ENCODE measurements at places on chromosomes 4 and X.

- H3K36me3 ChIP-seq = no peaks in the 10 kb centered on the region
- H3K4me3 ChIP-seq = no peak overlapping the region
- no peaks in the 10 kb centered on the region for H3K4me1 ChIP-seq
- H3K27ac ChIP-seq = no peak overlapping the region
- peaks cover 9% of the 10 kb centered on the region for H3K27me3 ChIP-seq
- no peak for DNase-seq
These were observed 179.0 kb downstream of the COX7B2 start for GRCh38 chr4:46730075-46730474.

GRCh38 chrX:120485315-120485637 lies 16.2 kb upstream of the LAMP2 start:
- H3K4me1 ChIP-seq = peaks cover 10% of the 10 kb centered on the region
- peak overlapping the region; percentile 86 for H3K4me3 ChIP-seq
- H3K27me3 ChIP-seq = no peaks in the 10 kb centered on the region

DNA sequence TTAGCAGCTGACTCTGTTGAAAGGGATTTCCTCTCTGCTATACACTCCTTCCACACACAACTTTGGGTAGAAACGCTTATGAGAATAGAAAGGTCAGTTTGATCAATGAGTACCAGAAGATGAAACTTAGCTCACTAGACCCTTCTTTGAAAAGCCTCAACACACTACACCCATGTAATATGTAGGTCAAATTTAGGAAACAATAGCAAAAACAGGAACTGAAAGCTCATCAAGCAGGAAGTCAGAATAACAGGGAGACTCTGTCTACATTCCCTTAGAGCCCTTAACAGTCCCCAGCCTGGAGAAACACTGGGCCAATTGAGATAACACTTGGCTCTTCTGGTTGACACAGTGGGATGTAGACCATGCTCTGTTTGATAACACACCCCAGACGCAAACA lies 30.7 kb downstream of the SRPX2 start:
- no peak overlapping the region for H3K27ac ChIP-seq
- no peaks in the 10 kb centered on the region for H3K4me1 ChIP-seq
- no peaks in the 10 kb centered on the region for H3K27me3 ChIP-seq
- DNase-seq = no peak

- H3K27me3 ChIP-seq = no peaks in the 10 kb centered on the region
- no peak overlapping the region for H3K4me3 ChIP-seq
- DNase-seq = no peak
- H3K27ac ChIP-seq = no peak overlapping the region
- H3K4me1 ChIP-seq = no peaks in the 10 kb centered on the region
These were observed 56.6 kb downstream of the SPATA18 start for GRCh38 chr4:52107745-52108144.

GRCh38 chrX:14529290-14529989 lies at the start of gene GLRA2:
Gene GLRA2, plus strand, starts transcription at chrX:14529536. Its CDS starts 522 bp downstream, at chrX:14530058.
- no peak within 1 kb of the TSS for H3K27ac ChIP-seq
- DNase-seq = no peak
- H3K4me3 ChIP-seq = no peak within 1 kb of the TSS
- peaks cover 2% of the 10 kb centered on the region for H3K4me1 ChIP-seq
- H3K27me3 ChIP-seq = peaks cover 9% of the 10 kb centered on the region

GRCh38 chr4:866761-867390 lies 40.9 kb upstream of the CPLX1 start:
- peaks cover 42% of the 10 kb centered on the region for H3K36me3 ChIP-seq
- no peak overlapping the region for H3K4me3 ChIP-seq
- no peak overlapping the region for H3K27ac ChIP-seq
- no peak for DNase-seq

DNA sequence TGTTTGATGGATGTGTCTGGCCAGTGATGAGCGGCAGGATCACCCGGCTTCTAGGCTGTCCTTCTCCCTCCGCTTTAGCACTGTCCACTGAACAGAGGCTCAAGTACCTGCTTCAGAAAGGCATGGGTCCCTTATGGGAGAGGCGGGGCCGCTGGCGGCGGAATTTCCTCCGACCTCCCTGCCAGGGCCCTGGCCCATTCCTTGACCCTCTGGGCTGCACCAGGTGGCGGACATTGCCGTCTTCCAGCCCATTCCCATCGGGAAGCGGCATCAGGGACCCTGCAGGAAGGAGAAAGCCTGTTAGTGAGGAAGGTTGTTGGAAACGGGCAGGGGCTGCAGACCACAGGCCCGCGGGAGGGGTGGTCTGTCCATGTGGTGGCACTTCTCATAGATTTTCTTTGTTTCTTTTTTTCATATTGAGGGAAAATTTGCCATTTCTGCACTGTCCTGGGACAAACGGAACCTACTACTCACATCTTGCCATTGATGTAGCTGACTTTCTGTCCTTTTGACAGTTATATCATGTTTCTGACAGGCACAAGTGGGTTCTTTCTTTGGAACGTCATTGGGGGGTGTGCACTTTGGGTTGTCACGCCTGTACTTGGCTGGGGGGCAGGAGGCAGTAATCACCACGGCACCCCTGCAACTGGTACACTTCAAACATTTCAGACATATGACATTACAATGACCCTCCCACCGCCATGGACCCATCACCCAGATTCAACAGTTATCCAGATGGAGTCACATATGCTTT lies 6.1 kb downstream of the APLN start:
- no peak overlapping the region for H3K27ac ChIP-seq
- H3K4me3 ChIP-seq = no peak overlapping the region
- peaks cover 3% of the 10 kb centered on the region for H3K36me3 ChIP-seq
- no peak for DNase-seq
- peaks cover 3% of the 10 kb centered on the region for H3K4me1 ChIP-seq

GRCh38 chr4:7910263-7910896 lies 29.3 kb downstream of the AFAP1 start:
- H3K36me3 ChIP-seq = peaks cover 4% of the 10 kb centered on the region
- peaks cover 11% of the 10 kb centered on the region for H3K4me1 ChIP-seq
- no peaks in the 10 kb centered on the region for H3K27me3 ChIP-seq
- no peak overlapping the region for H3K4me3 ChIP-seq
- no peak for DNase-seq

DNA sequence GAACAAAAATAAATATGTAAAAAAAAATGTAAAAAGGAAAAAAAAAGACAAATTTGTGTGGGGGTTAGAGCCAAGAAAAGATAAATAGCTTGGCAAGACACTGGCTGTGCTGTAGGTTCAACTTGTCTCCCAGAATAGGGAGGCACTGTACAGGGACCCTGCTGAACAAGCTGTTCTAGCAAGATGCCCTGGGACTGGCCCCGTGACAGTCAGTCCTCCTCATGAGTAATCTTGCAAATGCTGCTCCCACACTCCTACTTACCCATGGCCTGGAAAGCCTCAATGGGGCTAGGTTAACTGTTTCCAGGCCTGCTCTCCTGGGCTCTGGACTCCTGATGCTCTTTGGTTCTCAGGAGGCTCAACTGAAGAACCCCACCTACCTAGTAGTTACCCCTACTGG lies 106.8 kb downstream of the ATG4A start:
- no peaks in the 10 kb centered on the region for H3K36me3 ChIP-seq
- no peak overlapping the region for H3K27ac ChIP-seq
- H3K4me3 ChIP-seq = no peak overlapping the region
- no peak for DNase-seq
- H3K4me1 ChIP-seq = peaks cover 1% of the 10 kb centered on the region

DNA sequence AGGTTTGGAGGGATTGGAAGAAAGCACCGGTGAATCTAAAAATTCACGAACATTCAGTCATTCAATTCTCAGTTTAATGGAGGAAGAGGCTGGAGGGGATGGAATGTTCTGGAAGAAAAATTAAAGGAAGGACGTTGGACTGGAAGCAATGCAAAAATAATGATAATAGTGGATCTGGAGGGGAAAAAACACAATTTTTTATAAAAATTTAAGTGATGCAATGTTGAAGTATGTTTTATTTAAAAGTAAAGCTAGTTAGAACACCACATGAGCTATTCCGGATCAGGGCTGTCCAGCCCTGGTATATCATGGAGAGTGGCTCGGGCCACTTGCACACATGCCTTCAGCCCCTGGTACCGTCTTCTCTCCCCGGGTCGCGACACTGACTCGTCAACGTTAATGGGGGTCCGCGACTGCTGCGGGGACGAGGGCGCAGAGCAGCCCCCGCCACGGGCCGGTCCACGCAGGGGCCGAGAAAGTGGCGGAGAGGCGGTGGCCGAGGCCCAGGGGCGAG lies 204.6 kb downstream of the TENM3 start:
- H3K27ac ChIP-seq = peak overlapping the region; percentile 55
- H3K4me1 ChIP-seq = peaks cover 8% of the 10 kb centered on the region
- H3K36me3 ChIP-seq = no peaks in the 10 kb centered on the region
- no peak for DNase-seq
- H3K4me3 ChIP-seq = peak overlapping the region; percentile 37
- peaks cover 53% of the 10 kb centered on the region for H3K27me3 ChIP-seq

GRCh38 chr4:67892905-67893304 lies 9.1 kb upstream of the TMPRSS11D start:
- H3K36me3 ChIP-seq = no peaks in the 10 kb centered on the region
- H3K27me3 ChIP-seq = no peaks in the 10 kb centered on the region
- no peak overlapping the region for H3K4me3 ChIP-seq

- H3K27me3 ChIP-seq = no peaks in the 10 kb centered on the region
- H3K4me3 ChIP-seq = no peak overlapping the region
- no peaks in the 10 kb centered on the region for H3K4me1 ChIP-seq
- DNase-seq = no peak
- H3K36me3 ChIP-seq = no peaks in the 10 kb centered on the region
These were observed 233.4 kb downstream of the PPP4R3C start for GRCh38 chrX:27229721-27230120.

GRCh38 chr4:142933207-142933606 lies 87.1 kb upstream of the INPP4B start:
- no peaks in the 10 kb centered on the region for H3K36me3 ChIP-seq
- H3K4me1 ChIP-seq = no peaks in the 10 kb centered on the region
- no peaks in the 10 kb centered on the region for H3K27me3 ChIP-seq
- DNase-seq = no peak
- H3K27ac ChIP-seq = no peak overlapping the region
- H3K4me3 ChIP-seq = no peak overlapping the region

- no peaks in the 10 kb centered on the region for H3K36me3 ChIP-seq
- H3K27ac ChIP-seq = no peak overlapping the region
- DNase-seq = no peak
- H3K27me3 ChIP-seq = no peaks in the 10 kb centered on the region
- H3K4me1 ChIP-seq = no peaks in the 10 kb centered on the region
- H3K4me3 ChIP-seq = no peak overlapping the region
These were observed 354.3 kb downstream of the GPAT3 start for GRCh38 chr4:83890231-83890630.

- H3K27ac ChIP-seq = no peak overlapping the region
- DNase-seq = no peak
- peaks cover 16% of the 10 kb centered on the region for H3K4me1 ChIP-seq
- no peaks in the 10 kb centered on the region for H3K36me3 ChIP-seq
- H3K27me3 ChIP-seq = peaks cover 70% of the 10 kb centered on the region
These were observed 48.8 kb downstream of the PPP2R2C start for GRCh38 chr4:6423575-6423974.

GRCh38 chrX:24153178-24153795 lies 3.8 kb downstream of the ZFX start:
- peaks cover 45% of the 10 kb centered on the region for H3K36me3 ChIP-seq
- H3K27ac ChIP-seq = peak overlapping the region; percentile 83
- no peaks in the 10 kb centered on the region for H3K27me3 ChIP-seq

GRCh38 chr4:173515458-173515857 lies 14.6 kb downstream of the HAND2 start:
- H3K4me3 ChIP-seq = no peak overlapping the region

GRCh38 chrX:51459125-51459524 lies 37.3 kb downstream of the NUDT11 start:
- H3K27me3 ChIP-seq = no peaks in the 10 kb centered on the region
- DNase-seq = no peak
- no peaks in the 10 kb centered on the region for H3K36me3 ChIP-seq
- no peaks in the 10 kb centered on the region for H3K4me1 ChIP-seq
- no peak overlapping the region for H3K27ac ChIP-seq

GRCh38 chr4:23455456-23456158 lies 434.2 kb downstream of the PPARGC1A start:
- H3K27ac ChIP-seq = no peak overlapping the region
- no peaks in the 10 kb centered on the region for H3K36me3 ChIP-seq
- no peak overlapping the region for H3K4me3 ChIP-seq
- H3K4me1 ChIP-seq = no peaks in the 10 kb centered on the region
- DNase-seq = no peak
- H3K27me3 ChIP-seq = no peaks in the 10 kb centered on the region

- H3K27ac ChIP-seq = no peak overlapping the region
- peak; percentile 37 for DNase-seq
- no peak overlapping the region for H3K4me3 ChIP-seq
- no peaks in the 10 kb centered on the region for H3K36me3 ChIP-seq
- peaks cover 17% of the 10 kb centered on the region for H3K27me3 ChIP-seq
- H3K4me1 ChIP-seq = no peaks in the 10 kb centered on the region
These were observed 38.2 kb downstream of the EDNRA start for GRCh38 chr4:147518846-147519767.

- no peak for DNase-seq
- H3K27ac ChIP-seq = no peak overlapping the region
- no peaks in the 10 kb centered on the region for H3K4me1 ChIP-seq
These were observed 96.6 kb downstream of the EVC2 start for GRCh38 chr4:5611750-5612149.

DNA sequence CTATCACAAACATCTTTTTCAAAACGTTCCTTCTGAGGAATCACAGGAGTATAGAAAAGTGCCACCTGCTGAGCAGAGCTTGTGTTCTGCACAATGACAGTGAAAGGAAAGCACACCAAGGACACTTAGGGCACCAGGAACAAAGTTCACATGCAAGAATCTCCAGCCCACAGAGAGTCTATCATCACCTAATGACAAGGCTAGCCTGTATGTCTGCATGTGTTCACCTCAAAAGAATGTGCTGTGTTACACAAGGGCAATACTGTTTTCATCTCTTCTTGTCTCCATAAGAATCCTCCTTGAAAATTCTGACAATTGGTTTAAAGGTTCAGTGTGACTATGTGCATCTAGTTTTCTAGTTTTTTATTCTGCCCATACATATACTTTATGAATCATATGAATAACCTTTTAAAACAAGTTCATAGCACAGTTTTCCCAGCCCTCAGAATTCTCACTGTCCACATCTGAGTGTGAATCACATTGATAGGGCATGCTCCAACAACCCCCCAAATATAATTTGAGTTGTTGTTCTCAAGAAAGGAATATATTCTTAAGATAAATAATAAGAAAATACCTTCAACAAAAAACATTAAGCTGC lies 118.0 kb downstream of the PWWP3B start:
- no peaks in the 10 kb centered on the region for H3K27me3 ChIP-seq
- H3K4me1 ChIP-seq = no peaks in the 10 kb centered on the region
- no peak overlapping the region for H3K27ac ChIP-seq
- no peaks in the 10 kb centered on the region for H3K36me3 ChIP-seq

- H3K27me3 ChIP-seq = peaks cover 36% of the 10 kb centered on the region
- no peak overlapping the region for H3K4me3 ChIP-seq
These were observed 36.4 kb downstream of the HTRA3 start for GRCh38 chr4:8305851-8306471.

GRCh38 chr4:84503495-84504437 lies 4.7 kb upstream of the NKX6-1 start:
- H3K27ac ChIP-seq = no peak overlapping the region
- H3K4me1 ChIP-seq = peaks cover 4% of the 10 kb centered on the region
- H3K4me3 ChIP-seq = no peak overlapping the region
- H3K27me3 ChIP-seq = peaks cover 85% of the 10 kb centered on the region

DNA sequence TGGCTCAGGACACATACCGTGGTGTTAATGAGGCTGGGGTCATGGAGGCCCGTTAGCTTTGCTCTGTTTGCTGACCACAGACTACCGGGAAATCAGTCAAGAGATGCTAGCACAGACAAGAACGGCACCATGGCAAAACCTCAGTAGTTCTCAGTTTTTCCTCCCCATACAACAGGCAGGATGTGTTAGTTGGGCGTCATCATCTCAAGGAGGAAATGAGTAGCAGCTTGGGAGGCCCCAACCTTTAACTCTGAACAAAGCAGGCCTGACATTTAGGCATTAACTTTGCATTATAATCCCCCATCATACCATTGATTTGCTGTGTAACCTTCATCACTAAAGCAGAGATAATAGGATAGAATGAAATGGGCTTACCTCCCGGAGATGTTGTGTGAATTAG lies 714.2 kb downstream of the RPA4 start:
- DNase-seq = no peak
- H3K27me3 ChIP-seq = no peaks in the 10 kb centered on the region
- no peaks in the 10 kb centered on the region for H3K36me3 ChIP-seq
- peaks cover 4% of the 10 kb centered on the region for H3K4me1 ChIP-seq

Measured in effector memory CD8-positive, alpha-beta T cell (primary cell).